Activated CD8-positive, alpha-beta memory T cell treated with anti-CD3 and anti-CD28 coated beads for 4 hours (primary cell): ENCODE measurements at places on chromosomes 13 and 19.
A peak's percentile ranks its signal among the peaks of the same experiment; 100 is the strongest.

GRCh38 chr13:103203735-103204330, 137.6 kb upstream of the SLC10A2 start:
- DNase-seq, result no peak

DNA sequence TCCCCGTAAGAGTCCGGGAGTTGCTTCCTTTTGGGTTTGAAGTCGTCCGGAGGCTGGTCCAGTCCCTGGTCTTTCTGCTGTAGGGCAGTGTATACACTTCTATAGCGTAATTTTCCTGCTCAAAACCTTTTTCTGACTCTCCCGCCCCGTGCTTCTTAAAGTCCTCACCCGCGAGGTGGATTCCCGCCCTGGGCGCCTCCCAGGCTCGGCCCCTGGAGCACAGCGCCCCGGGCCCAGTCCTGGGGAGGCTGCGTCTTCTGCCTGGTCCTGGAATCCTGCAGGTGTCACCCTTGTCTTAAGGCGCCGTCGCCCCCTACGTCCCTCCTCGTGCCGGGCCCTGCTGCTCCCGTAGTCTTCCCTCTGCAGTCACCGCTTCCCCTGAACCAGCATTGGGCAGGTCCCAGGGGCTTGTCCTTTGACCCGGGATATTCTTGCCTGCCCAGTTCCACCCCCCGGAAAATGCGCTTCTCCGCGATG, 34.4 kb upstream of the ZNF808 start:
- DNase-seq, result no peak

GRCh38 chr19:5489551-5489950, 34.3 kb downstream of the ZNRF4 start:
- DNase-seq, result no peak

DNA sequence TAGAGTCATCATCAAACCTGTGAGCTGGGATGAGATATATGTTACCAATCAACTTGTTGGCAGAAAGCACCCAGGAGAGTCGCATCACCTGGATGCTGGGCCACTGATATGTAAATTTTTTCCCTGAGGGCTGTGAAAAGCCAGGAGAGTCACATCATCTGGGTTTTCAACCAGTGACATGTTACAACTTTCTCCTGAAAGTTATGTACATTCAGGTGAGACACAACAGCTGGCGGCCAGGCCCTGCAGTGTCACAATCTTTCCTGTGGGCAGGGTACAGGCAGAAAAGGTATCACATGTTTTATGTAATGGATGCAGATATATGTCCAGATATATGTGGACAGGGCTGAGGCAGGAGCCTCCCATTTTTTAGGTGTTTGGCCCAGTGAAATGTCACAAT, 13.2 kb upstream of the ZNF724 start:
- no peak for DNase-seq

- DNase-seq, result no peak
Measured at GRCh38 chr13:32278426-32278825, 36.7 kb downstream of the ZAR1L start.

DNA sequence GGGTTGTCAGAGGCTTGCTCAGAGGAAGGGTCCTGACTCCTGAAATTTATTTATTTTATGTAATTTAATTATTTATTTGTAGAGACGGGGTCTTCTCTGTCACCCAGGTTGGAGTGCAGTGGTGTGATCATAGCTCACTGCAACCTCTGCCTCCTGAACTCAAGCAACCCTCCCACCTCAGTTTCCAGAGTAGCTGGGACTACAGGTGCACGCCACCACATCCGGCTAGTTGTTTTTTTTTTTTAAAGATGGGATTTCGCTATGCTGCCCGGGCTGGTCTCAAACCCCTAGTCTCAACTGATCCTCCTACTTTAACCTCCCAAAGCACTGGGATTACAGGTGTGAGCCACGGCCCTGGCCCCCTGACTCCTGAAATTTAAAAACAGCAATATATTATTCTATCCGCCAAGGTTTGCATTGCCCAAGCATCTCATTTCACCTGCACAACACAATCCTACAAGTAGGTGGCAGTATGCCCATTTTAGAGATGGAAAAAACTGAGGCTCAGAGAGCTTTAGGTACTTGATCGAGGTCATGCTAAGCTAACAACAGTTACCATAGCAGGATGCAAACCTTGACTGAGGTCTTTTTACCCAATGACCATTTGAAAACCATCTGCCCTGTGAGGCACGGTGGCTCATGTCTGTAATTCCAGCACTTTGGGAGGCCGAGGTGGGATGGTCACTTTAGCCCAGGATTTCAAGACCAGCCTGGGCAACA, 18.1 kb downstream of the ARHGEF18 start:
- DNase-seq, result no peak

DNA sequence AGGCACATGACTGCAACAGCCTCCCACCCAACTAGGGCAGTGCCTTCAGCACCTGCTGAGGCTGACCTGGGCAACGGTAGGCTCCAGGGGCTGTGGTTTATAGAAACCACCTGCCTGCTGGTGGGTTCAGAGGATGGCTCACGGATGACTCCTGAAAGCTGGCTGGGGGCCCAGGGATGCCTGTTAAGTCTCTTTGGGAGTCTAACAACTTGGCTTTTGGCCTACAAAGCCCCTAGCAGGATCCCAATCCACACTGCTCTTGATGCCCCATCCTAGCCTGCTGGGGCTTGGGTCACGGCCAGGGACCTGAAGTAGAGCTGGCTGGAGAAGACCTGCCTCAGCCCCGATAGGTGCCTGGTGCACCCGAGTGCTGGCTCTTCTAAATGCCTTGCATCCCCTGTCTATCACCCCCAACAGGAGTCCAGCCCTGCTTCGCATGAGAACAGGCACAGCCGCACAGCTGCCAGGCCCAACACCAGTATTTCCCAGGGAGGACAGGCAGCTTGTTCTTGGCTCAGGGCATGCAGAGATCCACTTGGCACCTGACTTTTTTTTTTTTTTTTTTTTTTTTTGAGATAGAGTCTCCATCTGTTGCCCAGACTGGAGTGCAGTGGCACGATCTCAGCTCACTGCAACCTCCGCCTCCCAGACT, 9.1 kb upstream of the EPHX3 start:
- no peak for DNase-seq

- no peak for DNase-seq
Measured at GRCh38 chr13:93004919-93005318, 221.7 kb upstream of the GPC6 start.

DNA sequence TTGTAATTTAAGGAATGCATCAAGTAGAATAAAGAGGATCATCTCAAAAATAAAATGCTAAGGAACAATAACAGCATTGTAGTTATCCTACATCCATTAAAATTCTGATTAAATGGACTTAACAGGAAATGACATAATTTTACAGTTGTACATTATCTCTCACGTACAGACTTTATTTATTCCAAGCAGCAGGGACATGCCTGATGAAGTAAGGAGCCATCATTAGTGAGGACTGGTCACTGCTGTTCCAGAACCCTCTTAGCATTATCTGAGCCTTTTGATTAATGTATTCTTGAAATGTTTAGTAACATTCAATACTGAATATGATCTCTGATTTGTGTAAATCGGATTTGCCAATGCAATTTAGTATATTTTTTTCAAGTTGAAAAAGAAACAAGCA, 516.1 kb downstream of the DACH1 start:
- no peak for DNase-seq

DNA sequence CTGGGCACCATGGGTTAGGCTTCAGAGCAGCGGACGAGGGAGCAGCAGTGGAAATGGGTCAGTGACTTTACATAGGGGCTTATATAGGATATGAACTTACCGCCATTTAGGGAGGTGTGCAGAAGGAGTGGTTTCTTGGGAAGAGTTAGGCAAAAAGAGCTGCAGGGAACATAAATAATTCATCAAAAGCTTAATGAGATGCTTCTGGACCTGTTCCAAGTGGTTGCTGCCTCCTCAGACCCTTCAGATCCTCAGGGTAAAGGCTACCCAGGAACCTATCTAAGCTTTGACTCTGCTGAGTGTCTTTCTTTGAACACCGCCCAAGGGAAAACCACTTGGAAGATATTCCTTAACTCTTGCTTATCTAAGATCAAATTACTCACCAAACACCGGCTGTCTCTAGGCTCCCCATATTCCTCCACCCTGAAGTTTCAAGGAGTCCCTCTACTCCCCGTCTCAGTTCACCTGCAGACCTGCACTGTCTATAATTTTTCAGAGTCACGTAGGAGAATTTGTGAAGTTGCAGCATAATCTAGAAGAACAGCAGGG, at the start of gene IGFL4:
TSS of gene IGFL4 (minus strand) at position 51 of the 549 bp plus-strand sequence. CDS start at position 11, 40 bp downstream.
- DNase-seq, result no peak

- DNase-seq, result no peak
Measured at GRCh38 chr19:29887442-29887855, 54.6 kb upstream of the URI1 start.

- no peak for DNase-seq
Measured at GRCh38 chr19:34982275-34982674, 17.8 kb upstream of the GRAMD1A start.

DNA sequence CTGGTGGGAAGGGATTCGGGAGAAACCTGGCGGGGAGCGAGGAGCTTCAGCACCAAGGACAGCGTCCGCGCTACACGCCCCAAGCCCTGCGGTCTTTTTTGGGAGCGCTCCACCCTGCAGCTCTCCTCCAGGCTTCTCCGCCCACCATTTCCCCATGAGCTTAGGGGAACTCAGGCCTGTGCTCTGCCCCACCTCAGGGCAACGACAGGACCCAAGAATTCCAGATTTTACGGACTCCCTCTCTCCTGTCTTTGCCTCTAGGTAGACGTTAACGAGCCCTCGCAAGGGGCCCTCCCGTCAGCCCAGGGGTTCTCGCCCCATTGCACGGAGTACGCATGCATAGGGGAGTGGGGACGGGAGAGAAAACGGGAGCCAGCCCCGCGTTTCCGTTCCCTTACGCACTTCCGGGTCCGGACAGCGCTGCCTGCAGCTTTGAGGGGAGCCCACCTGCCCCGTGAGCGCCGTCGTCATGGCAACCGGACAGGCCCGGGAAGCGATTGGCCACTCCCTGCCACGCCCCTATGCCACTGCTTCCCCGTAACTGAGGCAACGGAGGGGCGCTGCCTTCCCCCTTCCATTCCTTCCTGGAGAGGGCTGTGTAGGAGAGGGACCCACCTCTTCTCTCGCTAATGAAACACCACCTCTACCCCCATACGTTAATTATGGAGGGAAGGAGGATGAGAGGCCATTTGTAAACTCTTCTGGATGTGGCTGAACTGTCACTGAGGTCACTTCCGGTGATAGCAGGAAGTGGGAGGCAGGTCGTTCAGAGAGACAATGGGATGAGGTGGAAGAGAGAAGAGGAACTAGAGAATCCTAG, 20.8 kb downstream of the NOVA2 start:
- no peak for DNase-seq

GRCh38 chr13:113816946-113817859, 46.7 kb downstream of the GAS6 start:
- DNase-seq, result peak; percentile 64

GRCh38 chr19:37845932-37846331, 60.5 kb downstream of the WDR87 start:
- DNase-seq, result no peak

DNA sequence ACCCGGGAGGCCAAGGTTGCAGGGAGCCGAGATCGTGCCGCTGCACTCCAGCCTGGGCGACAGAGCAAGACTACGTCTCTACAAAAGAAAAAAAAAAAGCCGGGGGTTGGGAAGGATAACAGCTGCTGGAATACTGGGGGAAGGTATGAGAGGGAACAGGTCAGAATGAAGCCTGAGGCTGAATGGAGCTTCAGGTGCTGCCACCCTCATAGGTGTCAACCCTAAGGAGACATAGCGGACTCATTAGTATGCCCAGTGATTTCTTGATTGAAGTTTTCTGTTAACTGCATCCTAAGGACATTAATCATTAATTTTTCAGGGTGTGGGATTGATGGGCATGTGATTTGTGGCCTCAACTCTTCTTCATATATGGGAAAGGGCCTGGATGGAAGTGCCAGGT, 6.0 kb downstream of the SMARCA4 start:
- no peak for DNase-seq

- no peak for DNase-seq
Measured at GRCh38 chr19:13689085-13689484, 75.2 kb upstream of the MRI1 start.

- no peak for DNase-seq
Measured at GRCh38 chr19:19268453-19269385, 4.4 kb downstream of the TM6SF2 start.

- DNase-seq, result no peak
Measured at GRCh38 chr13:38941353-38941945, 49.2 kb downstream of the STOML3 start.

DNA sequence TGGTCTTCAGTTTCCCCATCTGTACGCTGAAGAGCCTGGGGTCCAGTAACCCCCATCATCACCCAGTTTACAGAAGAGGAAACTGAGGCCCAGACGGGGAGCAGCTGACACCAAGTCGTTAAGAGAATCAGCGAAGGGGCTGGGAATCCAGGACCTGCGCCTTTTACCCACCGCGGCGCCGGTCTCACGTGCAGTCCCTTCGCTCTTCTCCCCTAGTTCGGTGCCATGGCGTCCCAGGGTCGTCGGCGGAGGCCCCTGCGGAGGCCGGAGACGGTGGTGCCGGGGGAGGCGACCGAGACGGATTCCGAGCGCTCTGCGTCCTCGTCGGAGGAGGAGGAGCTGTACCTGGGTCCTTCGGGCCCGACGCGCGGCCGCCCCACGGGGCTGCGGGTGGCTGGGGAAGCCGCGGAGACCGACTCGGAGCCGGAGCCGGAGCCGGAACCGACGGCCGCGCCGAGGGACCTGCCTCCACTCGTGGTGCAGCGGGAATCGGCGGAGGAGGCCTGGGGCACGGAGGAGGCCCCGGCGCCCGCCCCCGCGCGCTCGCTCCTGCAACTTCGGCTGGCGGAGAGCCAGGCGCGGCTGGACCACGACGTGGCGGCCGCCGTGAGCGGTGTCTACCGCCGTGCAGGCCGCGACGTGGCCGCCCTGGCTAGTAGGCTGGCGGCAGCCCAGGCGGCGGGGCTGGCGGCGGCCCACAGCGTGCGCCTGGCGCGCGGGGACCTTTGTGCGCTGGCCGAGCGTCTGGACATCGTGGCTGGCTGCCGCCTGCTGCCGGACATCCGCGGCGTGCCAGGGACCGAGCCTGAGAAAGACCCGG, 698 bp downstream of the BLOC1S3 start:
- DNase-seq, result no peak

DNA sequence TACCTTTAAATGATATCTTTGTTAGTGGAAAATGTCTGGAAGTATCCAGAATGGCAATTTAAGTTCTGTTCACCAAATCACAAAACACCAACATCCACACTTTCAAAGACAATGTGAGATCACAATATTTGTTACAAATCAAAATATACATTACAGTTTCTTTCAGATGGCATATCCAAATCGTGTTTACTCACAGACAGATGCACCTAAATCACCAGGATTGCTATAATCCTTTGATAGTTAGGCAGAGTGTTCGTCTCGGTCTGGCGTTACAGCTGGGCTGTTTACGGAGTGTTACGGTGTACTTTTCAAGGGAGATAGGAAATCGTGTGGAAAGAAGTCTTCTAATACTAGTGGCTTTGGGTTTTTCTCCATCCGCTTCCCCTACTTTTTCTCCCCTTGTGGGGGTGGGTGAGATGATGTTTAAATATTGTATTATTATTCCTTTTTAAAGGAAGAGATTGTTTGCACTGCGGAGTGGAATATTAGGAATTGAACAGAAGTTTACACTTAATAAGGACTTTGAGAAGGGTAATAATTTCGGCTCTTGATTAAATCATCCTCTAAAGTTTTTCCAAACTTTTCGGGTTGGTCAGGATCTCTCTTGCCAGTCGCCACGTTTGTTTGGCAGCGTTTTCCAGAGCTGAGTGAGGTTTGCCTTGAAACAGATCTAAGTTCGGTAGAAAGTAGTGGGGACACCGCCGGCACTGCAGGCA, 1.8 kb downstream of the MAB21L1 start:
- no peak for DNase-seq
